ENCODE measurements at places on chromosomes 4 and X.

GRCh38 chr4:98555798-98556445 is 102.5 kb downstream of the TSPAN5 start:
- no peak for DNase-seq

DNA sequence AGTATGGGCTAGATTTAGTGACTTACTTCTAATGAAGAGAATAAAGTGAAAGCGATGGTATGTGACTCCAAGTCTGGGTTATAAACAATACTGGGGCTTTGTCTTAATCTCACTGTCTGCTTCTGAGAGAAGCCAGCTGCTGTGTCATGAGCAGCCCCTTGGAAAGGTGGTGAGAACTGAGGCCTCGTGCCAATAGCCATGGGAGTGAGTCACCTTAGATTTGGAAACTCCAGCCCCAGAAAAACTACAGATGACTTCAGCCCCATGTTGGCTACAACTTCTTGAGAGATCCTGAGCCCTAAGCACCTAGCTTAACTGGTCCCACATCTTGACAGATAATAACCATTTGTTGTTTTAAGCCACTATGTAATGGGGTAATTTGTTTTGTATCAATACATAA is 77.6 kb downstream of the CWH43 start:
- DNase-seq, result no peak

DNA sequence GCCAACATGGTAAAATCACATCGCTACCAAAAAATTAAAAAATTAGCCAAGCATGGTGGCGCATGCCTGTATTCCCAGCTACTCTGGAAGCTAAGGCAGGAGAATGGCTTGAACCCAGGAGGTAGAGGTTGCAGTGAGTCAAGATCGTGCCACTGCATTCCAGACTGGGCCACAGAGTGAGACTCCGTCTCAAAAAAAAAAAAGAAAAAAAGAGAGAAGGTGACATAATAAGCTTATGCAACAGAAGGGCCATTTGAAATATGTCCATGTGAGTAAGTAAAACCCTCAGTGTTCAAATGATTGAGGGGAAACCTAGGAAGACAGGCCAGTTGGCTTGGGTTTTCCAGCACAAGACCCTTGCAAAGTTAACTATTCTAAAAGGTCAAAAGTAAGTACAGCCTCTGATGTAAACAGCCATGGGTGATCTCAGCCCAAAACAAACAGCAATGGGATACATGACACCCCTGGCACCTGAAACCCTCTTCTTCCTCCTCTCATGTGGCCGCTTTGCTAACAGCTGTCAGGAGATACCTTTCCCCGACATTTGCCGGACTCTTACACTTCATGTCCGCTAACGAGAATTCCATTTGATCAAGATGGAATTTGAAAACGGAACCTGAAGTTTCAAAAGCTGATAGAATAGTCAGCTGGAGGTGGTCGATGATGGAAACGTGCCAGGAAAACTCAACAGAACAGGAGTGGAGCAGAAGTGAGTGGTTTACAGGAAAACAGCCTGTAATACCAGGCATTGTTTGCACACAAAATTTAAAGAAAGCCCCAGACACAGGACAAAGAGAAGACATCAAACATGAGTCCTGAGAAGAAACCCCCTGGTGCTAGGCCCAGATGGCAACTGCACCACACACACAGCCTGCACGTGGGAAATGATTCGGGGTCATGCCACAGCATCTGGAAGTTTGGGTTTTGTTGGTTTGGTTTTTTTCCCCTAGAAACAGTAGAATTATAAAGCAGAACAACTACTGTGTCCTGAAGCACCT is 93.0 kb upstream of the STS start:
- no peak for DNase-seq

GRCh38 chr4:26106776-26107175 is 192.8 kb downstream of the SMIM20 start:
- no peak for DNase-seq

DNA sequence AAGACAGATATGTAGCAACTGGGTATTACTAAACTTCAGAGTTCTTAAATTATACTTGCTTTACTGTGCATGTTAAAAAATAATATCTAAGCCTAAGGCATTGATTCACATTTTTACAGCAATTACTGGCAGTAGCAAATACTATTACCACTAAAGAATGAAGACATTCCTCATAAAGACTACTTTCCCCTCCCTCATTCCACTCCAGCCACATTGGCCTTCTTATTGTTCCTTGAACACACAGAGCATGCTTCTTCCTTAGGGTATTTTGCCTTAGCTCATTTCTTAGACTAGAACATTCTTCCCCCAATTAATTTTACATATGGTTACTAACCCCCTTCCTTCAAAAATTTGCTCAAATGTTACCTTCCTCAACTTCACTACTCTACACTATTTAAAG is 717.0 kb downstream of the CCSER1 start:
- DNase-seq, result no peak

DNA sequence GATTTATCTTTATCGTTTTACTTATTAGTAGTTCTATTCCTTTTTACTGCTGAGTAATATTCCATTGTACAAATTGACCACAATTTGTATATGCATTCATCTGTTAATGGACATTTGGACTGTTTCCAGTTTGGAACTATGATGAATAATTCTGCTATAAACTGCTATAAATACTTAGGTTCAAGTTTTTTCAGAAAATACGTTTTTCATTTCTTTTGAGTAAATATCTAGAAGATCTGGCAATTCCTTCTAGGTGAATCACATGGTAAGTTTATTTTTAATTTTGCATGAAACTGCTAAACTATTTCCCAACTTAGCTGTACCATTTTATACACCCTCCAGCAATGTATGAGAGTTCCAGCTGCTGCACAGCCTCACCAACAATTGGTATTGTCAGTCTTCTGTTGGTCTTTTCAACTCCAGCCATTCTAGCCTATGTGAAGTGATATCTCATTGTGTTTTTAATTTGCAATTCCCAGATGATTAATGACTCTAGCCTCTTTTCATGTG is 22.2 kb downstream of the LIN54 start:
- DNase-seq, result no peak

GRCh38 chrX:123960956-123961267 is 594 bp upstream of the STAG2 start:
- no peak for DNase-seq

DNA sequence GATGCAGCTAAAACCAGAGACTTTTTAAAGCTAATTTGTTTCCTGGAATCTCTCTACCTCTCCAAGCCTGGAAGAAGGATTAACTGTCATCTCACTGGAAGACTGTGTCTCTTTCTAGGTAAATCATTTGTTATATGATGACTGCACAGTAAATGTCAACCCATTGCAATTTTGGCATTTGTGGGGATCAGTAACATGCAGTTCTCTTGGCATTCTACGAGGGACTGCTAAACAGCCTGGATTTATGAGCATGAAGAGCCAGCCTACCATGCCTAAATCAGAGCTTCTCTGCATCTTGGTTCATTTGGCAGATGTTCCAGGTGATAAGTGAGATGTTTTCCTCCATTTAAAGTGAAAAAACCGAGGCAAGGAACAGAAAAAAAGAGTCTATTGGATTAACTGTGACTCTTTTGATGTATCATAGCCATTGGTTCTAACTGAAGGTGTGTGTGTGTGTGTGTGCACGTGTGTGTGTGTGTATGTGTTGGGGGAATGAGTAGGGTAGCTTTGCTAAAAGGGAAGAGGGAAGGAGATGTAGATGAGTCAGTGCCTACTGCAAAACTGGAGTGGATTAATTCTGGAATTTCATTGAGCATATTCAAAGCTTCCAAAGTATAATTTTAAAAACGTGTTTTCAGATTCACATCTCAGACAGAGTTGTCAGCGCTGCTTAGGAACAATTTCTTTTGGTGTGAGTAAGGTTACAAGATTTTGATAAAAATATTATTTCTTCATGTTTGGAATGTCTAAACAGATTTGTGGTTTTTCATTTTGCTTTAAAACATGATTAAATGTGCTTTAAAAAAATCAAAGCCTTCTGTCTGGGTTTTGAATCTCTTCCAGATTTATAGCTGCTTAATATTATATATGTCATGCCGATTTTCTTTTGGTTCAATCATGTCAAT is 123.2 kb upstream of the LNX1 start:
- DNase-seq, result no peak

- no peak for DNase-seq
Measured at GRCh38 chrX:125742811-125743210, 423.1 kb downstream of the TEX13C start.

DNA sequence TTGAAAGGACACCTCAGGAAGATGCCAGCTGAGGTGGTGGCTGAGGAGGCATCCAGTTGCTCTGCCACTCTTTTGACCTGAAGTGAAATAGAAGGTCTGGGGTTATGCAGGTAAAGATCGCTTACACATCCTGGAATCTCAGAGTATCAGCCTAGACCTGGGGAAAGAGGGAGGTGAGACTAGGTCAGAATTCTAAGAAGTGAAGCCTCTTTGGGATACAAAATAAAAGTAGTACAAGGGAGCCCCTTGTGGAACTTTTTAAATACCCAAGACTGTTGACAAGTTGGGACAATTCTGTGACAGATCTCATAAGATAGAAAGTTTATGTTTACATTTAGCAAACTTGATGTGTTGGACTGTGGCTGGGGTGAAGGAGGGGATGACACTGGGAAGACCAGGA is 263.1 kb downstream of the SPRY1 start:
- no peak for DNase-seq

DNA sequence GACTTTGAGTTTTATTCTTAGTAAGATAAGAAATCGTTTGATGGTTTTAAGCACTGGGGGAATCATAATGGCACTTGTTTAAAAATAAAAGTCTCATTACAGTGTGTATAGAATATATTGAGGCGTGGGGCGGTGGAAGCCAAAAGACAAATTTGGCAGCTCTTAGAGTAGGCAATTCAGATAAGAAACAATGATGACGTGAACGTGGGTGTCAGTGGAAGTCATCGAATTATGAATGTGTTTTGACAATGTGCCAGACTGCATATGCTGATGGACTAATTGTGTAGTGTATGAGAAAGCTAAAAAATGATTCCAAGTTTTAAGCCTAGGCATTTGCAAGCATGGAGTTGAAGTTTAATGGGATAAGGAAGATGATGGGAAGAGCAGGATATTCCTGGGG is 35.8 kb downstream of the SPANXD start:
- no peak for DNase-seq

GRCh38 chr4:165472943-165473676 is 94.3 kb downstream of the CPE start:
- DNase-seq, result no peak

Measured in activated T-helper 1 cell treated with Interleukin-2 at 50 U/mL for 16 hours (primary cell).